AG04449 (cell line): ENCODE measurements at places on chromosomes 4 and X.

GRCh38 chrX:97402903-97403302 lies 519.2 kb downstream of the RPA4 start:
- DNase-seq: no peak

GRCh38 chrX:24498181-24498580 lies 33.1 kb downstream of the PDK3 start:
- DNase-seq: no peak

DNA sequence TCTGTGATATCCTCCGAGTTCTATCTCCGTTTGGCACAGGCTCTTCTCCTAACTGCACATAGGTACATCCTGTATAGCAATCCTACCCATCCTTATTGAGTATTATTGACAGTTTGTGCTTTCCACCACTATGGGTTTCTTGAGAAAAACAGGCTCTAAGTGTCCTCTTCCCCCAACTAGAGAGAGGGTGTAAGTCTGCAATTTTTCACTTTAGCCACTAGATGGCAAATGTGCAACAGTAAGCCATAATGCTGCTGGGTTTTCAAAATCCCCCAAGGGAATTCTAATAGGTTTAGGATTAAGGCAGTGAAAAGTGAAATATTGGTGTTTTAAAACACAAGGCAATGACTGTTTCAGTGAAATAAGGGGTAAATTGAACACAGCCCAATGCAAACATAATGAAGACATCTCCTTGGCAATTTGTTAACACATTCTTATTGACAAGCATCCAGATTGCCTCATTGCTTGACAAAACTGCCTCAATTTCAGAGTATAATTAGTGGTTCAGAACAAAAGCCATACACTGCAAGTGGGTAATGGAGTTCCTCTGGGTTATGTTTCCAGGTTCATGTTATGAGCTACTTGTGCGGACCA lies 239.0 kb upstream of the HTR2C start:
- no peak for DNase-seq

- DNase-seq: no peak
These were observed 94.9 kb downstream of the TENM3 start for GRCh38 chr4:182338063-182338462.

DNA sequence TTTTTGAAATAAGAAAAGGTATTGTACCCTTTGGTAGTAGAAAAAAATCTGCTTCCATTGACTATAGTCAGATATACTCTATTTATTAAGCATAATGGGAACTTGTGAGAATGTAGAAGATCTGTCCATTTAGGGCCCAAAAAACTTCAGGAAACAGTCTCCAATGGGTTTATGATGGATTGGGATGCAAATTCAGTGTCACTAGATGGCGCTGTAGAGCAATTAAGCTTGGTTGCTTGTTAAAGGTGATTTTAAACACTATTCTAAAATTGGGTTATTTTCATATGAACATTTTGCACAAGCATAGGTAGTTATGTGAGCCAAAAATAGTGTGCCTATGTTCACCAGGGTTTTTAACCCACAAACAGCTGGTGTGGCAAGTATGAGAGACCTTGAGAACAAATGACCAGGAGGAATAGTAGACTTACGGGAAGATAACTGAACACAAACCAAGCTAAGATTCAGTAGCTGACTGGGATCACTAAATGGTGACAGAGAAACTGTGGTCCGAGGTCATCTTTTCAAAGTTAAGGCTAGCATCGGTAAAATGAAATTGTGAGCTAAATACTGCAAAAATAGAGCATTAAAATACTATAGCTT lies 80.3 kb upstream of the LSM6 start:
- DNase-seq: no peak

DNA sequence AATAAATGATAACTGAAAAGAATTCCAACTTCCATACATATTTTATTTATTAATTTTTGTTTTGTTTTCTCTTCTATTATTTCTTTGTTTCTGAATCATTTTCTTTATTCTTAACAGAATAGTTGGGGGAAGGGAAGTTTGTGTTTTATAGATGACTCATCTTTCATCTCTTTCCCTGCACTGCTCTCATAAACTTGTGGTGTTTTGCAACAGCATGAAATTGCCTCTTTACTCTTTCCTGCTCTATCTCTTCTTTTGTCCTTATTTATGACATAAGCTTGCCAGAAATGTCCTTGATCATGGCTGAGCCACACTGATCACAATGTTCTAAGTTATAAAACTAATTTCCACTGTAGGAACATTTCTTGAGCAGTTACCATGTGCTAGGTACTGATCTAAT lies 22.3 kb downstream of the QRFPR start:
- DNase-seq: no peak

DNA sequence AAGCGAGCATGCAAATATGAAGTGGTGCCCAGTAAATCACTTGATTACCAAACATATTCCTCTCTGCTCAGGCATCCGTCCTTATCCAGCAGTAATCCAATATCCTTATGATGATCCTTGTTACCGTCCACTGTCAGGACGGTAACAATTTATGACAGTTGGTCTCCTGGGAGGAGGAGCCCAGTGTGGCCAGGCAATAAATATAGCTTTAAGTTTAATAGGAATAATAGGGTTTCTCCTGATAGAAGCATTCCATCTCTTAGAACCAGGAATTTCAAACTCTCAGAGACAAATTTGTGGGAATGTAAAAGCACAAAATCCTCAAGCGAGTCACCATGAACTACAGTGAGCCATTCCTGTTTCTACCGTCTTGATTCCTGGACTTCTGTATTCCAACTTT lies 171.2 kb upstream of the IL15 start:
- DNase-seq: no peak

GRCh38 chr4:73763877-73764276 lies 23.5 kb downstream of the CXCL8 start:
- no peak for DNase-seq

DNA sequence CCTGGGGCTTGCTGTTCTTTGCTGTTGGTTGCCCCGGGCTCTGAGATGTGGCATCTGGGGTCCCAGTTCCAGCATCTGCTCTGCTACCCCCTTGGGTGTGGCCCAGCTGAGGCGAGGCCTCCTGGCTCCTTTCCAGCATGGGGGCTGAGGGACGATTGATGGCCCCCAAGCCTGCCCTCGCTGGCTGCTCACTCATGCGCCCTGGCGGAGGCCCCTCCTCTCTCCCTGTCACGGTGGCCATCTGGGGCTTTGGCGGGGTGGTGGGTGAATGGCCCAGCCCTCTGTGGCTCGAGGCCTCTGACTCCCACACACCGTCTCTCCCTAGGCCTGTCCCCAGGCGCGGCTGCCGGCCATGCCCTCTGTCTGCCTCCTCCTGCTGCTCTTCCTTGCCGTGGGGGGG lies 1.8 kb downstream of the PLXNA3 start:
- DNase-seq: no peak

GRCh38 chr4:148514581-148514980 lies 72.4 kb upstream of the NR3C2 start:
- DNase-seq: no peak

- DNase-seq: no peak
These were observed 32.2 kb downstream of the COPS4 start for GRCh38 chr4:83067058-83067639.

GRCh38 chr4:2907706-2908293 lies 55.4 kb downstream of the NOP14 start:
- no peak for DNase-seq

DNA sequence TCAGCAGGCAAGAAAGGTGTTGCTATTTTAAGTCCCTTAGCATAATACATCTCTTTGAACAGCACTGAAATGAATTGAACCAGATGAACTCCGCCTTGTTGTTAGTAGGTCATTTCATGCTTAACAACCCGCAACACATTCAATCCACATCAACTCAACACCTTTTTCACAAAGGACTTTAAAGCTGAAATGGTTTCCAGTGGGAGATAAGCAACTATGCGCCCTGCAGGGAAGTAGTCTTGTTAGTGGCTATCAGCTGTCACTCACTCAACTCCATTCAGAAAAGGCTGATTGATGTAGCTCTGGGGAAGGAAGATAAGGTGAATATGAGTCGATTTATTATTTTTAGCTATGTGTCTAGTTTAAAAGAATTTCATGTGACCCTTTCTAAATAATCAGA lies 46.0 kb downstream of the ATP8A1 start:
- no peak for DNase-seq

DNA sequence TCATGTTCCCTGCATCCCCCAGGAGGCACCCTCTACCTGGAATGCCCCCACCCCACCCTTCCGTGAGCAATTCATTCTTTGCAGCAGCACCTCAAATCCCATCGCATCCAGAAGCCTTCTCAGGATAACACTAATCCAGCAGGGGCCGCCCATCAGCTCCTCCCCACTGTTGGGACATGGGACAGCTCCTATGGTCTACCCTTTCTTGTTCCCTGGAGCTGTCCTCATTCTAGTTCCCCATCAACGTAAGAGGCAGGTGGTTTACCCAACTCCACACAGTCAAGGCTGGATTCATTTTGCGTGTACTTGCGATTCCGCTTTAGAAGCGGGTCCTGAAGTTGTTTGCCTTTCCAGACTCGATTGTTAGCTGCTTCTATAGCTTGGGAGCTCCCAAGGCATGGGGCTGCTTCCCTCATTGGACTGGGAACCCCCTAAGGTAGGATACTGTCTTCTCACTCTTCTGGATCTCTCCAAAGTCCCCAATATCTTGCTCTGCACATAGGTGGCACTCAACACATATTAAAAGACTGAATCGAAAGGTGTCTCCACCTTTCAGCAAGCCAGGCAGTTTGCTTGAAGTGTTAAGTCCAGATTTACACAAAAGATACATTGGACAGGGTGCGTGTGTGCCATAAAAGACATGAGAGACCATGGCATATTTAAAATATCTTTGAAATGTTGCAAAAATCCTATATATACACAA lies 942 bp upstream of the APLN start:
- DNase-seq: no peak

- no peak for DNase-seq
These were observed 103.1 kb upstream of the PPP2R3B start for GRCh38 chrX:489820-490219.

DNA sequence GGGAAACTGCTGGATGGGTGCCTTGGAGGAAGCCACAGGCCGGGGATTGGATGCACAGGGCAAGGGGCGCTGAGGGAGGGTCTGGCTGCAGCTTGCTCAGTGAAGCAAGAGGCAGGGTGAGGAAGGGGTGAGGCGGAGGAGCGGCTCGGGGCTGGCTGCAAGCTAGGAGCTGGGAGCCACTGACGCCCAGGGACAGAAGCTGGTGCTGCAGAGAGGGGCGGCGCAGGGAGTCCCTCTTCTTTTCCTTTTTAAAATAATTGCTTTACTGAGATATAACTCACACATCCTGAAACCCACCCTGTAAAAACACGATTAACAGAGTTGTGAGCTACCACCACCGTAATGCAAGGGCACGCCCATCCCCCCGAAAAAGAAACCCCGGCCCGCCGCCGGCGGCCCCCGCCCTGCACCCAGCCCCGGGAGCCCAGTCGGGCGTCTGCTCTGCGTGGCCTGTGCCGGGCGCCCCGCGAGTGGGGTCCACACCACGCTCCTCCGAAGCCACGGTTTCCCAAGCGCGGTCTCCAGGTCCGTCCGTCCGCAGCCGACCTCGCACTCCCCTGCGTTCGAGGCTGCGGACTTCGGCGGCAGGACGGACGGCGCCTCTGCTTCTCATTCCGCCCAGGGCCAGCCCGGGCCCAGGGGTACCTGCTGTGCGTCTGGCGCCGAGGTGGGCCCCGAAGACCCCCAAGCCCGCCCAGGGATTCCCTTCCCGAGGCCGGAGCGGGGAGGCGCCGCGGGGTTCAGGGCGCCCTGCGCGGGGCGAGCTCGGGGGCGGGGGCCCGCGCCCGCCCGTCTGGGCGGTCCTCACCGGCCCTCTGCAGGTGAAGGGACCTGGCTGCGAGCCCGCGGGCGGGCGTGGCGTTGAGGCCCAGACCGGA lies 866 bp upstream of the UVSSA start:
- DNase-seq: no peak

DNA sequence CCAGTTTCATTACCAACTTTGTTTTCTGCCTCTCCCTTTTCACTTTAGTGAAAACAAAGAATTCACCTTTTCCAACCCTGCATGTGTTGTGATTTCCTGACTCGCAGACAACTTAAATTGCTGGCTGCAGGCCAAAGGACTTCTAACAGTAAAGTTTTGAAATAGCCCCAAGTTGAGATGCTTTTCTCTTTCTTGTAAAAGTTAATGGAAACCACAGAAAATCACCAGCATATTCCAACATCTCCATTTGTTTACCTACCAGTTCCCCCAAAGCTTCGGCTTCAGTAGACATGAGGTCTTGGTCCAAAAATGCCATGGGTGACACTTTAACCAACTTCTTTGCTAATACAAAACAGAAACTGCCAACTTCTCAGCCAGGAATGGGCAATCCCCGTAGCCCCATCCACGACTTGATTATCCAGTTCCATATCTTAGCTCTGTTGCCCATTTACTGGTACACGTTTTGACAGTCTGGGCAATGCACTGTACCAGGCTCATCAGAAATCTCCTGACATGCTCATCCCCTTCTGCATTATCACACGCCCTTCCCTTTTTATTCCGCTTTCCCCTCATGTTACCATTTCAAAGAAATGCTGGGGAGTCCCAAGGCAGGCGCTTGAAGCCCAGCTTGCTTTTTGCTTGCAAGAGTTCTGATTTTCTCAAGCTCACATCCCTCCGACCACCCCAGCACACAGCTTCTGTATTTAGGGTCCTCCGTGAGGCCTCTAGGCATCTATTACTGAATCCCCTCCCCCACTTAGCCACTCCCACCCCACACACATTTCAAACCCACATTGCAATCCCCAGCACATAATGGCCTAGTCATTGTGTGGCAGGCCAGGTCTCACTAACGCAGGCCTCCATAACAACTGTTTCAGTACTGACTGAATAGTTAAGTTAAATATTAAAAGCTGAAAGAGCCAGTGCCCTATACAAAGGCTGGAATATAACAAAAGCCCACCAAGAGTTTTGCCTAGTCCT lies 137.9 kb upstream of the S100G start:
- DNase-seq: no peak

DNA sequence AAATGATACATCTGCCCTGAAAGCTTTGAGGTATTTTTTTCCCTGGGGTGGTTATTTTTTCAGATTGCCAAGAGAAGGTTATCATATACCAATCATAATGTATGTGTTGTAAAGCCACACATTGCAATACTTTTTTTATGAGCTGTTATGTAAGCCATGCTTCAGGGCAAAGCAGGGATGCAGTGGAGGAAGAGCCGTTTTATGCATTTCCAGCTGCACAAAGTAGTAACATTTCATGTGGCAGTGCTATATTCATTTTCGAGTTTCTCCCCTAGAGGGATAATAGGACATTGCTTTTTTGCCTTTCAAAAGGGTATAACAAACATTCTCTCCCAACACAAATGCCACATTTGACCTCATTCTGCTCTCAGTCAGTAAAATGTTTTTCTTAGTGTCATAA lies 68.5 kb downstream of the GALNT7 start:
- DNase-seq: no peak

- DNase-seq: no peak
These were observed 22.8 kb downstream of the GRSF1 start for GRCh38 chr4:70816894-70817293.

GRCh38 chr4:56906489-56907393 lies 959 bp upstream of the REST start:
- no peak for DNase-seq

- no peak for DNase-seq
These were observed 4.2 kb downstream of the GSTCD start for GRCh38 chr4:105712766-105713165.
